Foreskin fibroblast (primary cell): ENCODE measurements at places on chromosomes 3 and 15.

DNA sequence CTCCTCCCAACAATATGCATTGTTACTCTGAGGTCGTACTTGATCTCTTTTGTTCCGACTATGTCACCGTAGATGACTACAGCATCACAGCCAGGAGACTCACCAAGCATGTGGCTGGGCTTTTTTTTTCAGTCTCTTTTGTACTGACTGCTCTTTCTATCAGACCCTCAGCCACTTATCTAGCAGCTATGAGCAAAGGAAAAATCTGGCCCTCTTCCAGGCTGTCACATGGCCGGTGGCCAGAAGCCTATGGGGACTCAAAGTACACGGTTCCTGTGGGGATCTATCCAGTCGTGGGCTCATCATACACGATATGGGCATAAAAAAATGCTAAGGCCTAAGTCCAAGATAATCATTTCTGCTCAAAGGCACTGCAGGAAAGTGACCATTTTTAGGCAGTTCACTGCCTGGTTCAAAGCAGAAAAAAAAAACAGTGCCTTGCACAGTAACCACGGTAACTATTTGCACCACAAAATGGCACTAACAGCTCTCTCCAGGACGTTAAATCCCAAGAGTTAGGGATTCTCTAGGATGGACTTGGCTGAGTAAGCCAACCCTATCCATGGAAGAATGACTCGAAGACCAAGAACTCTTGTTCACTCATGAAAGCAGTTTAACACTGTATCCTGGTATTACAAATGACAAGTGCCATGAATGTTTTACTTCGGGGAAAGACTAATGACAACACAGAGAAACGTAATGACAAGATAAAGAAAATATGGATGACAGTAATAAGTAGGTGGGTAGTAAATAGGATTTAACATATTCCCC is 50.3 kb downstream of the SHQ1 start:
- DNase-seq, result no peak

- no peak for DNase-seq
Measured at GRCh38 chr15:48782911-48783310, 28.0 kb downstream of the CEP152 start.

DNA sequence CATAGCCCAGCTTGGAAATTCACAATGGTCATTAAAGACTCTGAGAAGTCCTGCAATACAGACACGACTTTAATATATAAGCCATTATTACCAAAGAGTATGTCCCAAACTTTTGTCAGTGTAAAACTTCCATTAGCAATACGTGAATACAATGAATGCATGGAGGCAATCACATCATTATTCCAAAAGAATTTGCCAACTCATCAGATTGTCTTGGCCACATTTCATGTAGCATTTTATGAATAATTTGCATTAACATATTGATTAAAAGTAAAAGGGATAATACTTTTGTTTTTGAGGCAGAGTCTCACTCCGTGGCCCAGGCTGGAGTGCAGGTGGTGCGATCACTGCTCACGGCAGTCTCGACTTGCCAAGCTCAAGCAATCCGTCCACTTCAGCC is 7.9 kb upstream of the DUT start:
- no peak for DNase-seq

DNA sequence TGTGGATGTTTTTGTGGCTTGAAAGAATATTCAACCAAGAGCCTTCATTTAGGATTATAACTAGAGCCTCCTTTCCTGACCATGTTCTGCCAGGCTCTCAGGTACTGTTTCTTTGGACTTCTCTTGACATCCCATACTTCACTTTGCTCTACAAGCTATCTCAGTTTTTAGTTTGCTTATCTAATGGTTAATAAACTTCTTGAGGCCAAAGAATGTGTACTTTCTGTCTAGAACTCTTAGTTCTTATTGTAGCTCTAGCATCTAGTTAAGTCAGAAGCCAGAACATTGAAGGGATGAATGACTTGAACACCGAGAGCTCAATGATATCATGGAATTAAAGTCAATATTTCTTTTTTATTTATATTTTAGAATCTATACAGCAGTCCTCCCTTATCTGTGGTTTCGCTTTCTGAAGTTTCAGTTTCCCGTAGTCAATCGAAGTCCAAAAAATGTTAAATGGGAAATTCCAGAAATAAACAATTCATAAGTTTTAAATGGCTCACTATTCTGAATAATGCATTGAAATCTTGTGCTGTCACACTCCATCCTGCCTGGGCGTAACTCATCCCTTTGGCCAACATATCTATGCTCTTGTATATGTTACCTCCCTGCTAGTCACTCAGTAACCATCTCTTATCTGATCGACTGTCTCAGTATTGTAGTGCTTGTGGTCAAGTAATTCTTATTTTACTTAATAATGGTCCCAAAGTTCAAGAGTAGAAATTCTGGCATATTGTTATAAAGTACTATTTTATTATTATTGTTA is 368.6 kb upstream of the RBMS3 start:
- DNase-seq, result no peak

GRCh38 chr15:44058126-44058525 is 136.9 kb downstream of the FRMD5 start:
- DNase-seq, result no peak

DNA sequence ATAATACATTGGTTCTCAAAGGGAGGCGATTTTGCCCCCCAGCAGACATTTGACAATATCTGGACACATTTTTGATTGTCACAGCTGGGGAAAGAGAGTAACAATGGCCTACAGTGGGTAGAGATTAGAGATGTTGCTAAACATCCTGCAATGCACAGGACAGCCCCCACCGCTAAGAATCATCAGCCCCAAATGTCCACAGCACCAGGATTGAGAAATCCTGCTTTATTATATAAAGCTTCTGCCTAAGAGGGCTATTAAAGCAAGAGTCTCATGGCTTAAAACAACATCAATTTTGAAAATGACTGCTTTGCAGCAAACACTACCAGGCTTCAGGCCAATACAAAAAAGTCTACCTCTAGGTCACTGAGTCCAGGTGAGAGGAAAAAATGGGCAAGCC is 68.2 kb downstream of the NTRK3 start:
- no peak for DNase-seq

GRCh38 chr3:158663246-158663645 is 9.2 kb downstream of the LXN start:
- DNase-seq, result no peak

DNA sequence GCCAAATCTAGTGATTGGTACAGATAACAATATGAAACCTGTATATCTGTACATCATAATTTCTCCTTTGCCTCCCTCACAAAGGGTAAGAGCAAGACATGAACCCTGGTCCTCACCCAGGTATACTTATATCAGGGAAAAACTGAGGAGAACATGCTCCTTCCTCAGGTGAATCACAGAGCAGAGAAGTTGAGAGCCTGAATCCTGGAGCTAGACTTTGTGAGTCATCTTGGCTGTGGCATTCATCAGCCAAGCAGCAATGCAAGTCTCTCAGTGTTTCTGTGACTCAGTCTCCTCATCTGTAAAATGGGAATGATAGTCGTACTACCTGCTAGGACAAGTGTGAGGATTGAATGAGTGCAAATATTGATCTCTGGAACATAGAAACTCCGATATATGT is 165.7 kb upstream of the ADAMTS9 start:
- DNase-seq, result no peak

GRCh38 chr3:96813820-96814650 is at the start of gene EPHA6:
TSS of gene EPHA6 (plus strand) at chr3:96814594.
- peak; percentile 57 for DNase-seq

GRCh38 chr15:74294010-74294409 is 57.9 kb downstream of the CCDC33 start:
- DNase-seq, result no peak

DNA sequence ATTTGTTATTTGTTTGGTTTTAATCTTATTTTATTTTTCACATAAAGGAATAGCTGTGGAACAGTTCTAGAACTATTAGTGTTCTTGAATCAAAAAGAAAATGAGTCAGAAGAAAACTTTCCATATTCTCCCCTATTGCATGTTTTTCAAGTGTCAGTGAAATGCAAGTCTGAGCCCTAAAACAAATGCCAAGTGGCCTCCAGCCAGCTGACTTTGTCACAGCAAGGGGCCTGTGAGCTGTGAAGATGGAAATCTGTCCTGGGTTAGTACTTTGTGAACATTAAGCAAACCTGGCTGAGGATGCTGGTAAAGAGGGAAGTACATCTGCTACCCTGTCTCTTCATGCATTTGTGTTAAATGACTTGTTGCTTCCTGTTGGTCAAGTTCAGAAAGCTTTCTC is 14.2 kb downstream of the LRRC49 start:
- DNase-seq, result peak; percentile 62

DNA sequence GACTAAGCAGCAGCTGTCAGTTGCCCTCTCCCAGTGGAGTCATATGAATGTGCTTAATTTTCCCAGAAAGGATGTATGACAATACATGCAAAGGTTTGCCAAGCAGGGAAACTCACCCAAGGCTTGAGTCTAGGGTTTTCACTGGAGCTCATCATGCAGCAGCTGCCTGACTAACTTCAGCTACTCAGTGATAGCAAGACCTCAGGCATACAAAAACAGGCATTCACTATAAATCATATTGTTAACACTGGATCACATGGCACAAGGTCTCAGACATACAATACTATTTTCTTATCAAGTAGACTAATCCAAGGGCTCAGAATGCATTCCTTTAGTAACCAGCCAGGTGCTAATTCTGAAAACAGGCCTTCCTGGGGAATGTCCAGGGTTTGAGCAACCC is 85.0 kb upstream of the STAC start:
- no peak for DNase-seq

DNA sequence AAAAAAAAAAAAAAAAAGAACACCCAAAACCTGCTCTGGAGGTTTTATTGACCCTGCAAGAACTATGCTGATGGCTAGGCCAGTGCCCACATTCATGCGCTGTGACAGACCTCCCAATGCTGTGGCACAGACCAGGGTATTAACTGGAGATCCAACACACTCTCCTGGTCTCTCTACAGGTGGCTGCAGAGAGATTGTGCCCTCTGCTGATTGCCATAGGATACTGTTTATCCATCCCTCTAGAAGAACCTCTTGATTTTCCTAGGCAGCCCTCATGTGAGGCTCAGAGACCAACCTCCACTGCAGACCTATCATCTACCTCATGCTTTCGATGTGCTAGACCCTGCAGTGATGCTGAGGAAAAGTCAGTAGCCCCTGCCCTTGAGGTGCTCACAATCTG is 125.5 kb upstream of the TRIM42 start:
- no peak for DNase-seq

DNA sequence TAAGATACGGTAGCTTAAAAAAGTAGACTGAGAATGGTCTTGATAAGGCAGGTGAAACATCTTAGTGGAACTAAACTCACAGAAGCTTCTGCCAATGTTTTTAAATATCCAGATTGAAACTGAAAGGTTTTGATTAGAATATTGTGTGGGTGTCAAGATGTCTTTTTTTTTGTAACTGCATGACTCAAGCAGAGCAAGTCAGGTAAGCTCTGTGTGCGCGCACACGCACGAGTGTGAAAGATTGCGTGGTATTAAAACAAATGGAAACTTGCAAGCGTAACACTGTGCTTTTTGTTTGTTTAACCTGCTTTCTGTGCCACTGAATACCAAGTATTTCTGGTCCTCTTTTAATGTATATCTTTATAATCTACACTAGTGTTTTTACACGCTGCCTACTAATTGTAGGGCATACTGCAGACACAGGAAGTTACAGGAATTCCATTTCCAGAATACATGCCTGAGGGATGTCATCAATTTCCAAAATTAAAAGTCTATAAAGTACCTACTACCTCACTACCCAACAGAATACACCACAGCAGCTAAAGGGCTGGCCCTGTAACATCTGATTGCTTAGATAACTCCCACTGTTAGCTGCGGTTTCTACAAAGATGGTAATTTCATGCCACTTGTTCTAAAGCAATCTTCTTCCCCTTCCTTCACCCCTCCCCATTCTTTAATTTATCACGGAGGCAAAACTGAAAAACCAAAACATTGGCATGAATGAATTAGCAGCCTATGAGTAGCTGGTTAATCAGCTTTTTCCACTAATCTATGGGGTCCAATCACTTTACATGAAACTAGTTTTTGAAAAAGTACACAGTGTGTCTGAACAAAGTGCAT is 472.8 kb downstream of the SHQ1 start:
- no peak for DNase-seq

DNA sequence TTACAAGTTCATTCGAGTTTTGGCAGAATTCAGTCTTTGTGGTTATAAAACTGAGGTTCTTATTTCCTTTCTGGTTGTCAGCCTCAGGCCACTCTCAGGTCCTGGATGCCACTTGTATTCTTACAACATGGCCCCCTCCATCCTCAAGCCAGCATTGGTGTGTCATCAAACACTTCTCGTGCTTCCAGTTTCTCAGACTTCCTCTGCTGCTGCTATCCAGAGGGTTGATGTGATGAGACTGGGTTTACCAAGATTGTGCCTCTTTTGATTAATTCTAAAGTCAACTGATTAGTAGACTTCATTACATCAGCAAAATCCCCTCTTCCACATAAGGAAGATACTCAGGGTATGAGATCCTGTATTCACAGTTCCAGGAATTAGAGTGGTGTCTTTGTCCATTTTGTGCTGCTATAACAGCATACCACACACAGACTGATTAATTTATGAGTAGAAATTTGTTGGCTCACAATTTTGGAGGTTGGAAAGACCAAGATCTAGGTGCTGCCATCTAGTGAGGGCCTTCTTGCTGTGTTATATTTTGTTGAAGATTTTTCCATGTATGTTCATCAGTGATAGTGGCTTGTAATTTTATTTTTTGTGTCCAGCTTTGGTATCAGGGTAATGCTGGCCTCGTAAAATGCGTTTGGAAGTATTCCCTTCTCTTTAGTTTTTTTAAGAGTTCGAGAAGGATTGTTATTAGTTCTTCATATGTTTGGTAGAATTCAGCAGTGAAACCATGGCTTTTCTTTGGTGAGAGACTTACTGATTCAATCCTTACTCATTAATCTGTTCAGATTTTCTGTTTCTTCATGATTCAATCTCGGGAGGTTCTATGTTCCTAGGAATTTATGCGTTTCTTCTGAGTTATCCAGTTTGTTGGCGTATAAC is 11.1 kb downstream of the LRCH3 start:
- peak; percentile 61 for DNase-seq

- DNase-seq, result no peak
Measured at GRCh38 chr3:118688396-118688884, 346.2 kb downstream of the IGSF11 start.

DNA sequence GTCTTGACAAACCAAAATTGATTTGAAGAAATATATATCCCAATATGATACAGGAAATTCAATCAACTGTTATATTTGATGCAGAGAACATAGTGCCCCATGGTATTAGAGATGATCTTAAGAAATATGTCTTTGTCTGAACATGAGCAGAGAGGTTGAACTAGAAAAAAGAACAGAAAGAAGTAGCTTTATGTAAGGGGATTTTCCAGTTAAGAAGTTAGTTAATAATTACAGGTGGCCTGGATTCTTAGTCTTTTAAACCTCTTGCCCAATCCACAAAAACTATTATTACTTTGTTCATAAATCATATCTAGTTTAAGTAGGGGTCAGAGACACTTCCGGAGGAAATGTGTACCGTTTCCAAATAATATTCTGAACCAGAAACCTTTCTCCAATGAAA is 1186.7 kb upstream of the EPHA6 start:
- DNase-seq, result no peak

- no peak for DNase-seq
Measured at GRCh38 chr3:7371693-7372572, 511.0 kb downstream of the GRM7 start.
